ENCODE measurements at places on chromosomes 2 and 18.

DNA sequence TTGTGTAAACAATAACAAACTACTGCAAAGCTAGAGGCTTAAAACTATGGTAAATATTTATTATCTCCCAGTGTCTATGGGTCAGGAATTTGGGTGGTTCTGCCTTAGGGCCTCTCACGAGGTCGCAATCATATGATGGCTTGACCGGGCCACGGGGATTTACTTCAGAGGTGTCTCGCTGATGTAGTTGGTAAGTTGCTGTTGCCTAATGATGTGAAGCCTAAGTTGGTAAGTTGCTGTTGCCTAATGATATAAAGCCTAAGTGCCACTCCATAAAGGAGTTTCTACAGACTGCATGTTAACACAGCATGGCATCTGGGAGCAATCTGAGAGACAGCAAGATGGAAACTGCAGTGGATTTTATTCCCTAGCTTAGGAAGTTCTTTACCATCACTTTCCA, 35.8 kb downstream of the FMNL2 start:
- DNase-seq: no peak

DNA sequence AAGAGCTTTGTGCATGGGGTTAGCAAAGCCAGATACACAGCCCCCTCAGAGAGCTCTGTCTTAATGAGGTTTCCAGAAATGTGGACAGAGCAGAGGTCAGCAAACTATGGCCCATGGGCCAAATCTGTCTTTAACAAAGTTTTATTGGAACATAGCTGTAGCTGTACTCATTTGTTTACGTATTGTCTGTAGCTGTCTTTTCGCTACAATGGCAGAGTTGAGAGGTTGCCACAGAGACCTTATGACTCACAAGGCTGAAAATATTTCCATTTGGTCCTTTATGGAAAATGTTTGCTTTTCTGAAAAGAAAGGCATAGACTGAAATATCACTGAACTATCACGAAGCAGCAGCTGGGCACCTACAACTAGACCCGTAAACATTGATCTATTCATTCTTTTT, 841.8 kb downstream of the SLC4A3 start:
- DNase-seq: no peak

DNA sequence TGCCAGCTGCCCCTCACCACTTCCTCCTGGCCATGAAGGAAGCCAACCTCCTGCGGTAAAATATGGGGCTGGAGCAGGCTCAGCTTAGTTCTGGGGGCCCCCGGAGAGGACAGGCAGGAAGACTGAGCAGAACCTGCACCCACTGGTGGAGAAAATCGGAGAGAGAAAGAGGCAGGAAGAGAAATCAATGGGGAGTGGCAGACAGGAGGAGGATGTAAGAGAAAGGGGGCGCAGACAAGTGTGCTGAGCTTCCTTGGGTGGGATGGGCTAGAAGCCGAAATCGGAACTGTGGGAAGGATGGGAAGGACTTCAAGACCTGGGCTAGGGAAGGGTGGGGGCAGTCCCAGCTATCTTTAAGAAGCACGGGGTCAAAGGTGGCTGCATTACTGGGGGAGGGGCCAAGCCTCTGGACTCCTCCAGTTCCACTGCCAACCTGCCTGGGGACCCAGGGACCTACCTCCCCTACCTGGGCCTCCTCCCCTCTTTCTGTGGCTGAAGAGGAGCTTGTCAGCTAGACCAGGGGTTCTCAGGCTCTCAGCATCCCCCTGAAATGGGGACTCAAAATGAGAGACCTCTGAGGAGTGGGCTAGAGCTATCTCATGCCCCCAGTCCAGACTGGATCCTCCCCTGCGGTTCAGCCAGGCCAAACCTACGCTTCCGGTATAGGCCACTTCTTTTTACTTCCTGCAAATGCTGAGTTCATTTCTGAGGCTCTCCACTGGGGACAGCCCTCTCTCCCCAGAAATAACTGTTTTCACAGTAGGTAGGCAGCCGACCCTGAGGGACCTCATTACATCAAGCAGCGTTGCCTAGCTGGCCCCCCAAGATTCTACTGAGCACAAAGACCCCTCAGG, 33.6 kb upstream of the B3GNT7 start:
- no peak for DNase-seq

DNA sequence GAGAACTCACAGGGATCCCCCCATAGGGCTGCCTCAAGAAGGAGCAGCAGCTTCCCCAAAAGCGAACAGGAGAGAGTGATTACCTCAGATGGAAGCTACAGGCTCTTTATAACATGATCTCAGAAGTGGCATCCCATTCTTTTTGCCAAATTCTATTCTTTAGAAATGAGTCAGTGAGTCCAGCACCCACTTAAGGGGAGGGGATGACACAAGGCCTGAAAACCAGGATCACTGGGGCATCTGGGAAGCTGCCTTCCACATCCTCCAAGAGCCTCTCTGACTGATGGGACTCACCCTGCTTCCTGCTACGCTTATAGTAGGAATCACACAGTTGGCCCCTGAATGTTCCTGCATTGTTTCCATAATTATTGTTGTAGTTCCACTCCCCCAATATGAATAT, 96.5 kb downstream of the MAPK4 start:
- DNase-seq: no peak

DNA sequence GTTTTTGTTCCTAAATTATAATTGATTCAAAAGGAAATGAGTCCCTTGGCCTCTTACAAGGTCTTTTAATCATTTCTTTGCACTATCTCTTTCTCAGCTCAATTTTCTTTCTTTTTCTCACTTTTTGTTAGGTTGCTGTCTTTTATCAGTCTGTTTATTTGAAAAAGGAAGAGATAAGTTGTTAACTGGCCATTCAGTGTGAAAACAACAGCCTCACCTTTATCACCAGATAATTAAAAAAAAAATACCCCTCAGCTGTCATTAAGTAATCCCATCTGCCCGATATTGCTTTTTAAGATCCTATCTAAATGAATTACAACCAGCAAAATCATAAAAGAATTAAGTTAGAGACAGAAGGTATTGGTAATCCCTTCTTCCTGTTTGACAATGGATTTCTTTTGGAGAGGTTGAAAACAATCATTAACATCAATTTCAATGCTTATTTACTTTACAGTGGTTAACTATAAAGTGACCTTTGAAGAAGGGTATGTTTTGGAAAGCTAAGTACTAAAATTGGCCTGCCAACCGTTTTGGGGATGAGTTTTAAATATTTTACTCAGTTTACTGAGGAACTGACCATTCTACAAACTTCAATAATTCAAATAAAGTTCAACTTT, 104.9 kb downstream of the TGIF1 start:
- DNase-seq: no peak

- DNase-seq: no peak
Observed at GRCh38 chr18:58911766-58912165, 47.1 kb downstream of the ZNF532 start.

- no peak for DNase-seq
Observed at GRCh38 chr2:111918383-111918806, 20.0 kb downstream of the MERTK start.

DNA sequence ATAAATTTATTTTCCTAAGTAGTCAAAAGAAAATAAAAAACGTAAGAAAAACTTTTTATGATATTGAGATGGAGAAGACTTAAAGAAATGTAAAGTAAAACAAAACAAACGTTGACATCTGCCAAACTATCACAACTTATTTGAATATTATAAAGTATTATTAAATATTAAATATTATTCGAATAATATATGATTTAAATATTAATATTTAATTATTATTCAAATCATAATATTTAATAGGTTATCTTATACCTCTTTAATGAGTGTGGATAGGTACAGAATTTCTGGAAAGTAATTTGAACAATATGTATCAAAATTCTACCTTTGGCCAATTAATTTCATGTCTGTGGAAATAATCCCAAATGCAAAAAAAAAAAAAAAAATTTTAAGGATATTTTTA, 278.7 kb downstream of the RAD51AP2 start:
- DNase-seq: no peak

- no peak for DNase-seq
Observed at GRCh38 chr18:452816-453215, 47.7 kb downstream of the COLEC12 start.

GRCh38 chr2:149038442-149039212, at the start of gene LYPD6B:
LYPD6B (plus strand) TSS chr2:149038699; CDS start chr2:149130949, 92,250 bp downstream.
- no peak for DNase-seq

- DNase-seq: no peak
Observed at GRCh38 chr2:181036445-181036844, 56.0 kb downstream of the UBE2E3 start.

GRCh38 chr2:60104514-60105505, 448.6 kb downstream of the BCL11A start:
- DNase-seq: no peak

DNA sequence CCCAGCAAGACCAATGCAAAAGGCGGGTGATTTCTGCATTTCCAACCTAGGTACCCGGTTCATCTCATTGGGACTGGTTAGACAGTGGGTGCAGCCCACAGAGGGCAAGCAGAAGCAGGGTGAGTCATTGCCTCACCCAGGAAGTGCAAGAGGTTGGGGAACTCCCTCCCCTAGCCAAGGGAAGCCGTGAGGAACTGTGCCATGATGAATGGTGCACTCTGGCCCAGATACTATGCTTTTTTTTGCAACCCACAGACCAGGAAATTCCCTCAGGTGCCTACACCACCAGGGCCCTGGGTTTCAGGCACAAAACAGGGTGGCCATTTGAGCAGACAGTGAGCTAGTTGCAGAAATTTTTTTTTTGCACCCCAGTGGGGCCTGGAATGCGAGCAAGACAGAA, 662.6 kb upstream of the ACVR2A start:
- DNase-seq: peak; percentile 42

GRCh38 chr18:58807766-58808165, 56.9 kb upstream of the ZNF532 start:
- DNase-seq: no peak

- no peak for DNase-seq
Observed at GRCh38 chr2:9145752-9146430, 60.7 kb upstream of the ASAP2 start.

- DNase-seq: no peak
Observed at GRCh38 chr2:228838819-228839218, 432.3 kb downstream of the PID1 start.

DNA sequence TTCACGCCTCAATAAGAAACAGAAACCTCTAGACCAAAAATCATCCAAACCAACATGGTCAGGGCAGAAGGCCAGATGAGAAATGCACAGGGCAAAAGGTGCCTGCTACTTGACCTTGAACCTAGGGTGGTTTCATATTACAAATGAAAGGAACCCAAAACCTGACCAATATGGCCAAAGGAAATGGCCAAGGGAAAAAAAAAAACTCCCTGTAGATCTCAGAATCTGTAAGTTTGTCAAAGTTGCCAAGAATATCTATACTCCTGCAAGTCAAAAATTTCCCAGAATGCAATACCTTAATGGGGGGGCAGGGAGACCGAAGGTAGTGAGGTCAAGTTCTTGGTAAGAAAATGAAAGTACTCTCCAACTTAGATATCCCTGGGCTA, 47.2 kb downstream of the HIBCH start:
- DNase-seq: no peak

- peak; percentile 33 for DNase-seq
Observed at GRCh38 chr2:636641-637405, 40.4 kb downstream of the TMEM18 start.

DNA sequence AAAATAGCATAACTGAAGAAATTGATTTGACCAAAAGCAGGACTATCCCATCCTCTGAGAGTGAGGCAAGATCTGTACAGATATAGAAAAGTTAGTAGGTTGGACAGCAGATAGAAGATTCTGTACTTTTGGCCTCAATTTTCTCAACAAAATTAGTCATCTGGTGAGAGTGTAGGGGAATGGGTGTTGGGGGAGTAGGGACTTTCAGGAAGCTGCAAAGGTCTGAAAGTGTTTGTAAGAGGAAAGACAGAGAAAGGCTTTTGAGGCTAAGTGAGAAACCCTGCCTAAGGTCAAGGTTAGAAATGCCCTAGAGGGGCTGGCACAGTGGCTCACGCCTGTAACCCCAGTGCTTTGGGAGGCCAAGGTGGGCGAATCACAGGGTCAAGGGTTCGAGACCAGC, 40.3 kb downstream of the DAPL1 start:
- DNase-seq: no peak

DNA sequence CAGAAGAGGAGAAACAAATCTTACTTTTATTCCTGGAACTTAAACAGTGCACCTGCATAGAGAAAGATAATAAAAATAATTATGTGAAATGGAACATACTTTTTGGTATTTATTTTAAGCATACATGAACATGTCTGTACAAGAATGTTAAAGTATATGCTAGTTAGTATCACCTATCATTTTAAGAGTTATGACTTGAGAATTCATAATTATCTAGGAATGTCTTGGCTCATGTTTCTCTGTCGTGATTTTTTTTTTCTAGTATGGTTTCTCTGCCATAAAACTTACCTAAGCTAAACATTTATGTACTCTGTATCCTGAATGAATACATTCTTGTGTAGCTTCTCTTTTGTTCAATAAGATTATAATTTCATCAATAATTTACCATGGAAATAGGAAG, 4.2 kb downstream of the SERPINB7 start:
- DNase-seq: no peak

DNA sequence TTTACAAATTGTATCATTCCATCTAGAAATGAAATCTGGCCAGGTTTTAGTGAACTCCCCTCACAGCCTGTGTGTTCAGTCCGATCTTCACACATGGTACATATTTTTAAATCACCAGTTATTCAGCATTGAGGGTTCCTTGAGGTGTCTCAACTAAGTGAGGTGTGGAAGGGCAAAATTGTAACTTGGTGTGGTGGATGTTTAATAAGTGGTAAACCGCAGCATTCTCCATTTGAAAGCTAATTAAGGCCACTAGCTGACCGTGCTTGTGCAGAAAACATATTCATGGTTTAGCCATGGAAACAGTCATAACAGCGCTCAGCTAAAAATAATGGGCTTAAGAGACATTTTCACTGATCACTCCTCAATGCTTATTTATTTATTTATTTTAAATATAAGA, 786.2 kb upstream of the FANCL start:
- DNase-seq: no peak

DNA sequence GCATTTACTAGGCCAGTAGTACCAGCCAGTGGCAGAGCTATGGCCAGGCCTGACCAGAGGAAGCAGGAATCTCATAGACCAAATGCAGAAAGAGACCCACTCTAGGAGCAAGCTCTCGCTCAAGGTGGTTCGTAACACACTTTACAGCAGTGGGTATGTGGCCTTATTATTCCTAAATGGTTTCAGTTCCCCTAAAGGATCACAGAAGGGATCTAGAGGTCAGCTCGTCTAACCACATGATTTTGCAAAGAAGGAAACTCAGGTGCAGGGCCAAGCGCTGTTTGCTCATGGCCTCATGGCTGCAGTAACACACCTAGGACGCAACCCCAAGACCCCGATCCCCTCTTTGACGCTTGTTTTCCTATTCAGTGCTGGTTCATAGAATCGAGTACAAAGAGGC, 65.5 kb upstream of the ATG16L1 start:
- no peak for DNase-seq

GRCh38 chr2:182868054-182868796, 1.8 kb upstream of the FRZB start:
- no peak for DNase-seq

GRCh38 chr2:96772903-96773671, 12.4 kb downstream of the CNNM4 start:
- no peak for DNase-seq

GRCh38 chr18:62566199-62566598, 43.4 kb downstream of the ZCCHC2 start:
- no peak for DNase-seq

- DNase-seq: no peak
Observed at GRCh38 chr18:63689064-63689463, 13.7 kb upstream of the SERPINB11 start.

GRCh38 chr2:191081411-191082155, 67.6 kb upstream of the STAT1 start:
- no peak for DNase-seq

GRCh38 chr18:50401888-50402287, 27.0 kb downstream of the SKA1 start:
- no peak for DNase-seq

Data from activated T-helper 1 cell treated with anti-CD3 and anti-CD28 coated beads, Interleukin-2, amount 50 U/mL, for 16 hours (primary cell).